ENCODE measurements at places on chromosomes 1 and 21.

GRCh38 chr1:2934642-2935081 is 86.6 kb upstream of the ACTRT2 start:
- no peak for DNase-seq

GRCh38 chr1:218991089-218991488 is 182.6 kb upstream of the LYPLAL1 start:
- peak; percentile 1 for DNase-seq

DNA sequence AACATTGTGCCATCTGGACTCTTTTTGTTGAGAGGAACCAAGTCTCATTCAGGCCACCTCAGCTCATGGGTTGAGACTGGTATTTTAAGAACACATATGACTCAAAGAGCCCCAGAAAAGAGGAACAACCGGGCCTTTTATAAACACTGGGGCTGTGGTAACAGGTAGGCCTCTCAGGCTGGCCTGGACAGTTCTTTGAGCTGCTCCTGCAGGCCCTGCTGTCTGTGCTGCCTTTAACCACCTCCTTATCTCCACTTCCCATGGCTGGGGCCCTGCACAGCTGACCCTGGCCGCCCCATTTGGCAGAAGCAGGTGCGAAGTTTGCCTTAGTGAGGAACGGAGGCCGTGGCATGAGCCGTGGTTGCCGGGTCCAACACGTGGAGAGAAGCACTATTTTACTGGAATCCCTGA is 163.3 kb downstream of the RHOU start:
- DNase-seq = no peak

DNA sequence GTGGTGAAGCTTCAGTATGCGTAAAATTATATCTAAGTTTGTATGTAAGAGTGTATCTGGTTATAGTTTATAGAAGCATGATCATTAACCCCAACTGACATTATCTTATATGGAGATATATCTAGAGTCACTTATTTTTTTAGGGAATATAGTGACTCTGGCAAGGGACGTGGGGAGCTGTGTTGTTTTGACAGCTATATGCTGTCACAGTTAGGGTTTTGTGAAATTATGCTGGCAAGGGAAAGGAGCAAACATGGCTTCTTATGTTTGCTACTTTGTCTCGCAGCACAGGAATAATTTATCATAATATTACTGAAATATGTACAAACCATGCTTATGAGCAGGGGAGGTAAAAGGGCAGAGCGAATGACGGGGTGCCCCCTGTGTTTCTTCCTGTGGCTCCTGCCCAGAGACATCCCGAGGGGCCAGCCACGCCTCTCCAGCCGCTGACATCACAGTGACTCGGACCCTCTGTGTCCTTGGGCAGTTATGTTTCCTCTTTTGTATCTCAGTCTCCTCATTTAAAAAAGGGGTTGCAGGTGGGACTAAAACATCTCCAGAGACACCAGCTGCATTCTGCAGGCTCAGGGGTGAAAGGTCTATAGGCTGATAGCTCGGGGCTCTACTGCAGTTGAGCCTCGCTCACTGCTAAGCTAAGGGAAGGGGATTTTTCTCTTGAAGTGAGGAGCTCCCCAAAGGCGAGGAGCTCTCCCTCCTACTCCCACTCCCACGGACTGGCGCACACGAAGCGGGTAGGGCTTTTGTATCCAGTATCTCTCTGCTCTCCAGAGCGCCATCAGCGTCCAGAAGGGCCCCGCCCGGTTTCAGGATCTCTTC is 14.9 kb downstream of the A3GALT2 start:
- no peak for DNase-seq

- DNase-seq = no peak
Measured at GRCh38 chr1:89565521-89565920, 40.9 kb downstream of the LRRC8B start.

GRCh38 chr1:15008783-15009729 is 144.5 kb upstream of the TMEM51 start:
- DNase-seq = no peak

- DNase-seq = no peak
Measured at GRCh38 chr1:87219141-87219540, 109.5 kb upstream of the LMO4 start.

DNA sequence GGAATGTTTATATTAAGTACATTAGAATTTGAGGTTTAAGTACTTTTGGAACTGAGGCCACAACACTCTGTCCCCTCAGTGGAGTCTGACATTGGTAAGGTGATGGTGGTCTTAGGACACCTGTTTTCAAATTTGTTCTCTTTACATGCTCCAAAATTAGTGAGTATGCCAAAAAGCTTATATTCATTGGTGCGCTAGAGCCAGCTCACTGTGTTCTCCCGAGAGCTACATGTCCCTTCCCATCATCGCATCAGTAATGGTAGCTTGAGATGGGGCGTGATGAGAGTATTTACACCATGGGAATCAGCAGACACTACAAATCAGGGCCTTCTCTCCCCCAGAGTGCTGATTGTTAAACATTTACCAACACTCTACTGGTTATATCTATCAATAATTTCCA is 19.5 kb downstream of the ETS2 start:
- no peak for DNase-seq

GRCh38 chr1:240663169-240663879 is 51.4 kb upstream of the GREM2 start:
- DNase-seq = no peak

DNA sequence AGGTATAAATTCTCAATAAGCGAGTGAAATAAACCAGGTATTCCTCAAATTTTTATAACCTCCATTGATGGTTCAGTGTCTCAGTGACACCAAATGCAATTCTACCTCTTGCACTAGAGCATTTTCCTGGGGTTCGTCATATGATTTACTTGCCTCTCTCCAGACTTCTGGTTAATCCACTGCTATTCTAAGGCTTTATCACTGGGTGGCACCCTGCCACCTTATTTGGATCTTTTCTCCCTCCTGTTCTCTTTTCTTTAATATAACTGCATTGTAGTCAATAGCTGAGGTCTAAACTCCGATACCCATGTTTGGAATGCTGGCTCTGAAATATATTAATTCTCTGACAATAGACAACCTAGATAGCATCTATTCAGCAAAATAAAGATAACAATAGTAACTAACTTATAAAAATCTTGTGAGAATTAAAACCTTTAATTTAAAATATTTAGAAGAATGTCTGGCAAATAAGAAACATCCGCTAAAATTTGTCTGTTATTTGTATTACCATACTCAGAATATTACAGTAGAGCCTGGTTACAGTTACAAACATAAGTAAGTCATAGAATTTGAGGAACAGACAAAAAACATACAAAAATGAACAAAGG is 436.4 kb downstream of the PLA2G4A start:
- peak; percentile 72 for DNase-seq

DNA sequence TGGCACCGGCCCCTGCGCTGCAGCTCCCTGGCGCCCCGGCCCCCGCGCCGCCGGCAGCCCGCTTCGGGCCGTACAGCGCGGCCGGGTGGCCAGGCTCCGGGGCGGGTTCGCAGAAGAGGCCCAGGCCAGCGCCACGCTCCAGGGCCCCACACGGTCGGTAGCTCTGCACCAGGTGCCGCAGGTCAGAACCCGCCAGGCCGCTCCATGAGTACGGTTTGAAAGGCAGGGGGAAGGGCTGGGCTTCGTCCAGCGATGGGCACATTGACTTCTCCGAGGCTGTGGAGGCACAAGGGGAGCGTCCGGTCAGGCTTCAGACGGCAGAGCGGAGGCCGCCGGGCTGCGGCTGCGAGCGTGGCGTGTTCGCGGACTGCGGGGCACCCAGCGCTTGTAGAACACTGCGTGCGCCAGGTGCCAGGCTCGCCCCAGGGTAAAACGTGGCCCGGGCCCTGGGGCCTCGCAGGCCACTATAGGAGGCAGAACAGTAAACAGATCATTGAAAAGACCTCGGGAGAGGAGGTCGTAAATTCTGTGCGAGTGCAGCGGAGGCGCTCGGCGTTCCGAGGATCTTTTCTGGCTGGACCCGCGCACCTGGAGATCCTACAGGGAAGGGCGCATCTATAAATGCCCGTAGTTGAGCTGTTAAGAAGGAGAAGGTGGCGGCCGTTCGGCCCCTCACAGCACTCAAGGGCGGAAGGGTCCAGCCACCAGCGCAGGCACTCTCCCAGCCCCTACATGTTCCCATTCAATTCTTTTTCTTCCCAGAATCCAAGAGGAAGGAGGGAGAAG is 5.7 kb downstream of the GFI1 start:
- DNase-seq = no peak

DNA sequence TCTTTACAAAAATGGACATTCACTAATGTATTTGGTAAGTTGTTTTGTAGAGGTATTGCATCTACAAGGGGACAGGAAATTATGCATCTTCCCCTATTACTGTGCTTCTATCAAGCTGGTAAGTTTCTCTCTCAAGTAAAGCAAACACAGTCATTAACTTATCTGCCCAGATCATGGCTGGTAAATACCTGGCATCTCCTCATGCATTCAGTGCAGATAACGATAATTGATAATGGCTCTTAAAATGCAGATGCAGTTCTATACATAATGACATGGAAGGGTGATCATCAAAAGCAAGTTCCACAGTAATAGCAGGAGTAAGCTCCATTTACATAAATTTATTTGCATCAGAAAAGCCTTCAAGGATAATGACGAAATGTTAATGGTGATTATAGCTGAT is 122.4 kb downstream of the SIPA1L2 start:
- no peak for DNase-seq

DNA sequence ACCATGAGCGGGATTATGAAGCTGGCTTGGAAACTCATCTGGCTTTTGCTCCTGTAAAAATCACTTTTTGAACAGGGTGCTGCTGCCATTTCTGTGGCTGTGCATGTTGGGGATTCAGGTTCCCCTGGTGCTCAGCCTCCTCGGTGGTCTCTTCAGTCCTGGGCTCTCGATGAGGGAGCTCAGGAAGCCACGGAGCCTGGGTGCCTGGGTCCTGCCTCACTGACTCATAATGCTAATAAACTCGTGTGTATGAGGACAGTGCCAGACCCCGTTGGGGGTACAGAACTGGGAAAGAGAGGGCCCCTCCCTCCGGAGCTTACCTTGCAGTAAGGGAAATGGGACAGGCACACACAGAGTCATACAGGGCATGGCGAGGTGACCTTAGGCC is 5.8 kb downstream of the COQ8A start:
- no peak for DNase-seq

- DNase-seq = no peak
Measured at GRCh38 chr1:172478485-172478884, 34.6 kb upstream of the PIGC start.

DNA sequence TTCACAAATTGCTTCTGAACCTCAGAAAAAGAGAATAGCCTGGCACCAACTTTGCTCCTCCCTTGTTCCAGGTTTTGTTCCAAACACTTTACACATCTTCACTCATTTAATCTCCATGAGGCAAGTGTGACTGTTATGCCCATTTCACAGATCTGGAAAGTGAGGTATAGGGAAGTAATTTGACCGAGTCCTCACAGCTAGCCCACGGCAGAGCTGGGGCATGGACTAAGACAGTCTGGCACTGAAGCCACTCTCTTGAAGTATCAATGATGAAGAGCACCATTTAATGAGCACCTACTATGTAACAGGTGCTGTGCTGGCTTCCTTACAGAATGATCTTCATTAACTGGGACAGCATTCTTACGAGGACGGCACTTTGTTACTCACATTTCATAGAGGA is 19.0 kb downstream of the C1QB start:
- DNase-seq = no peak

DNA sequence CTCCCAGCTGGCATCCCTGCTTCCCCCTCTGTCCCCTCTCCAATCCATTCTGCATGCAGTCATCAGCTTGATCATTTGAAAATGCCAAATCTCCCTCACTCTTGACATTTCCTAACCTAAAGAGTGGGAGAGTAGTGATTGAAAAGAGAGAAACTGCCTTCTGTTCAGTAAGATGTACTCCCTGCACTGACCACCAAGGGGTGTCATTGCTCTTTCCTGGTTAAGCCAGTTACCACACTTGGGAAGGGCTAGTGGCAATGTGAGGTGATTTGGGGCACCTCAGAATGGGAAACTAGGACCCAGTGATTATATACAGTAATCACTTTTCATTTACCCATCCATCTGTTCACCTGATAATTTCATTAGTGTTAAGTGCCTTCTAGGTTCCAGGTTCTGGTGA is 6.9 kb upstream of the TMEM269 start:
- peak; percentile 21 for DNase-seq

- no peak for DNase-seq
Measured at GRCh38 chr1:112359961-112360767, 35.9 kb upstream of the CTTNBP2NL start.

GRCh38 chr1:179425186-179425585 is 59.4 kb downstream of the AXDND1 start:
- no peak for DNase-seq

DNA sequence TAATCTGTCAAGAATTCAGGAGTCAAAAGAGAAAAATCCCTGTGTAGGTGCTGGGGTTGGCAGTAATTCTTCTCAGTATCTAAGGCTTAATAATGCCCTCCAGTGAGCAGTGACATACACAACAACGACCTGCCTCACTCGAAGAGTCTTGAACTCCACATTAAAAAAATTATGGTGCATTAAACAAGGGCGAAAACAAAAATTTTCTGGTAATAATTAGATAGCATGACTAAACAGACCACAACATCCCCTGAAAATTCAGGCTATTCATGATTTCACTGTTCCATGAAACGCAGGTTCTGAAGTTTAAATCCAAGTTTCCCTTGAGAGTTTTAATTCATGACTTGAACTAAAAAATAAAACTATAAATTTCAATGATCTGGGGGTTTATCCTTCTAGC is 5.1 kb downstream of the SRSF4 start:
- DNase-seq = no peak

DNA sequence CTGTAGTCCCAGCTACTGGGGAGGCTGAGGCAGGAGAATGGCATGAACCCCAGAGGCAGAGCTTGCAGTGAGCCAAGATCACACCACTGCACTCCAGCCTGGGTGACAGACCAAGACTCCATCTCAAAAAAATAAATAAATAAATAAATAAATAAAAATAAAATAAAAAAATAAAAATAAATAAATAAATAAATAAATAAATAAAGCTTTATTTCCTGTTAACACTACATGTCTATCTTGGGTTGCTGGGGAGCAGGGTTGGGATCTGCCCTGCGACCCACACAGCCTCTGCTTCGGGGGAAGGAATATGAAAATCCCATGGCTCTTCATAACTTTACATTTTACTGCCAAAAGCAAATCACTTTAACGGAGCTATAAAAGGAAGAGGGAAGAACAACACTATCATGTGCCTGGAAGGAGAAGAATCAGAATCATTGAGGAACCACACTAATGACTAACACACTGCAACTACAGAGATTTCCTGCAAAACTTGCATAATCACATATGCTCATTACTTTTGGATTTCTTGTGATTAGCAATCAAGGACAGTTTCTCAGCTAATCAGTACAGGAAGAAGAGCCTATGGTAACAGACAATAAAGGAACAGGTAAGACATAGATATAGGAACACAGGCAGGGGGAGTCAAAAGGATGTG is 72.8 kb upstream of the CD55 start:
- DNase-seq = no peak

GRCh38 chr1:243851765-243852164 is 1.7 kb upstream of the AKT3 start:
- DNase-seq = no peak

DNA sequence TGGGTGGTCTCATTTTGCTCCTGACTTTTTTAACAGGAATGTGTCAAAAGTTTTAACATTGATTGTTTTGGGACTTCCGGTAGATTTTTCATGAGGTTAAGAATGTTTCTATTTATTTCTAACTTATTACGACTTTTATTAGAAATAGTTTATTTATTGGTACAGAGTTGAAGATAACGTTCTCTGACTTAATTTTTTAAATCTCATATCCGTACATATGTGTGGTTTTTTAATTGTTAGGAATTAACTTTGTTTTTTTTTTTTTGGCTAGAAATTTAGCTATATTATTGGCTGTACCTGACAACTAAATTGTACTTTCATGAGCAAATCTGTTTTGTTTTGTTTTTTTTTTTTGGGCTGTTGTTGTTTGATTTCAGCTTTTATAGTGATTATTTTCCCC is 32.0 kb downstream of the RNF2 start:
- DNase-seq = no peak
